ENCODE measurements at places on chromosomes 3 and 15.

- DNase-seq: no peak
Measured at GRCh38 chr3:131435000-131435399, 53.4 kb downstream of the NUDT16 start.

GRCh38 chr3:58576716-58577115 lies 475 bp downstream of the FAM107A start:
- no peak for DNase-seq

GRCh38 chr3:117059067-117059955 lies 349.7 kb downstream of the TUSC7 start:
- no peak for DNase-seq

GRCh38 chr3:107884719-107885460 lies 205.9 kb downstream of the CD47 start:
- no peak for DNase-seq

DNA sequence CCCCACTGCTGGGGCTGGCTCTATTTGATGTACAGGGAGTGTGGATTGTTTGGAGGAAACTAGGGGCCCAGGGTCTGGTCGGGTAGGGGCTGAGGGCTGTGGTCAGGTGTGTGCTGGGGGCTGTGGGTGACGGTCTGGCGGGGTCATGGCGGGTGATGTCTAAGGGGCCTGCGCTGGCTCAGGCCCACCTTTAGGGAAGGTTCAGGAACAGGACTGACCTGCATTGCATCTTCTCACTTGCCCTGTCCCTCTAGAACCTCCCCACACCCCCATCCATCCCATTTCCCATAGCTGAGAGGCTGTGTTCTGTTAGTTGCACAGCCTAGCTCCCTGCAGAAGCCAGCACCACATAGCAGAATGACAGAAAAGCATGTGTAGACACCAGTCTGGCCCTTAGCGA lies 39.1 kb downstream of the SCN5A start:
- DNase-seq: no peak

DNA sequence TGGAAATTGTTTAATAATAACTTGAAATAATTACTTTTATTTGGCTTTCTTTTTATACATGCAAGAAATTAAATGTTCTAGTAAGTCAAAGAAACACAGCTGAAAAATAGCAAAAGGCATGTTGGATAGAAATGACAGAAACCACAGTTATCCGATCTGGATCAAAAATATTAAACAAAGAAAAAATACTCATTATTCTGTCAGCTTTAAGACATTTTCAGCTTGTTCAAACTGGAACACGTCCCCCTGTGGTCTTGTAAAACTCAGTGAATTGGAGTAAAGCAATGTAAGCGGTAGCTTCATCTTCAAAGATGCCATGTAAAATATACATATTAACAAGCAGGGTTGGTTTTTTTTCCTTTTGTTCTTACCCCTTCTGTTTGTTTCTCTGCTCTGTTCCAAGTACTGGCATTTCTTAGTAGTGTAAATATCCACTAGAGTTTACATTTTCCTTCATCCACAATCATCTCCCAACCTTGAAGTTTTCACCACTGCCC lies 223.4 kb downstream of the IGSF11 start:
- DNase-seq: no peak

- no peak for DNase-seq
Measured at GRCh38 chr3:132222868-132223538, 94.2 kb upstream of the ACP3 start.

GRCh38 chr3:110296885-110297284 lies 774.7 kb upstream of the NECTIN3 start:
- no peak for DNase-seq

GRCh38 chr3:188239577-188239976 lies 85.6 kb downstream of the LPP start:
- no peak for DNase-seq

DNA sequence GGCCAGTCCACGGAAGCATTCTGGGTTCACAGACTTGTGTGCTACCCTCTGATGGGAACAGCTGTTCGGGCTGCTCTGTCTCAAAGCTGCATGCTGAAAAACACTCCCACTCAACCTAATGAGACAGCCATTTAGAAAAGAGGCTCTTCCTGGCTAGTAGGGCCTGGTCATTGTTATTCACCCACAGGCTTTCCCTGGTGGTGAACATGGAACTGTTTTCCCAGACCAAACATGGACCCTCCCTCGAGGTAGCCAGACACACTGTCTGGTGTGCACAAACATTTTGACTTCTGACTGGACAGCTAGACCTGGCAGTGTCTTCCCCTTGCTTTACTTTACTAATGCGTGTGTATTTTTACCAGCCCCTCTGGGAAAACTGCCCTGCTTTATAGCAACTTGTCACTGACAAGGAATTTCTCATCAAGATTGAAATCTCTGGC lies 39.0 kb downstream of the MECOM start:
- no peak for DNase-seq

- no peak for DNase-seq
Measured at GRCh38 chr3:136311968-136312367, 61.8 kb downstream of the PCCB start.

- DNase-seq: no peak
Measured at GRCh38 chr15:67174864-67175573, 79.4 kb downstream of the AAGAB start.

GRCh38 chr3:84442533-84442932 lies 516.3 kb upstream of the CADM2 start:
- DNase-seq: no peak

GRCh38 chr3:134029256-134029733 lies 430 bp downstream of the SLCO2A1 start:
- no peak for DNase-seq

DNA sequence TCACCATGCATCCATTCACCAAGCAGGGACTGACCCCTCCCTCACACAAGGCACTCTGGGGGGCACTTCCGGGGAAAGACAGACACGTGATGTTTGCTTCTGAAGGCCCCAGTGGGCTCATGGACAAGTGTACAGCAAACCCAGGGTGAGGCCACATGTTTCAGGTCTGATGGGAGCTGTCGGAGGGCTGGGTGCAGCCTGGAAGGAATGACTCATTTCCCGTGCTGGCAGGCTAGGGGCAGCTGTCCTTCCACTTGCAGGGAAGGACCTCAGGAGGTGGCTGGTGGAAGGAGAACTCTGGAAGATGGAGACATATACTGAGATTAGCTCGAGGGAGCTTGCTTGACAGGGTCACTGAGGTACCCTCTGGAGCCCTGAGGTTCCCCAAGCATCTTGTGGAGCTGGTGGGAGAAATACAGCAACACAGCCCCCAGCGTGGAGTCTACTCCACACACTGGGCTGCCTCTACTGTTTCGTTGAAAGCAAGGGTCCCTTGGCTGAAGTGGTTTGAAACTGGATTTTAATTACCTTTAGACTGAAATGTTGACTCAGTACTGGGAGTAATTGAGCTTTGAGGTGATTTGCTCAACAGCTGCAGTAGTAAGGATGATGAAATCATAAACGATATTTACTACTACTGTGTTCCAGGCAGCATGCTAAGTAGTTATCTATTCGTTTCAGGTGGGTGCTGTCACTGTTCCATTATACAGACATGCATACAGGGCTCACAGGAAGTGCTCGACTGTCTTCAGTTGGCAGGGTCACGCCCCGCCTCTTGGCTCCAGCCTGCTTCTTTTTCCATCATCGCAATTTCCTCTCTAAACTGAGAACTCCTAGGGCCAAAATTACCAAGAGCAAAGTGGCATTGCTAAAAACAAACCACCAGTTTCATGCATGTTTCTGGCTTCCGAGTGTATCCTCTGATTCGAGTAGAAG lies 230.4 kb downstream of the ADAMTS17 start:
- DNase-seq: no peak

GRCh38 chr15:96323319-96324145 lies 7.0 kb upstream of the NR2F2 start:
- DNase-seq: no peak

- no peak for DNase-seq
Measured at GRCh38 chr3:156344215-156344614, 210.7 kb downstream of the SSR3 start.

DNA sequence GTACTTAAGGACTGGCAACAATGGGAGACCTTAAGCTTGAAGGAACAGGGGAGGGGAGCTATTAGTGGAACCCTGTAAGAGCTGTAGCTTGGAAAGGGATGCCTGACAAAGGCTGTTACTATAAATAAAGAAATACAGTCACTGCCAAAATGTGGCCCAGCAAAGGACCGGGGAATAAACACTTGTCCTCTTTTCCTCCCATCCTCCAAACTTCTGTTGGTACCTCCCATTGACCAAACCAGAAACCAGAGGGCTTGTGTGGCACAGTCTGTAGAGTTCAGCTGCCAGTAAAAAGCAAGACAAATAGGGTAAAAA lies 25.1 kb upstream of the TCF12 start:
- DNase-seq: no peak

DNA sequence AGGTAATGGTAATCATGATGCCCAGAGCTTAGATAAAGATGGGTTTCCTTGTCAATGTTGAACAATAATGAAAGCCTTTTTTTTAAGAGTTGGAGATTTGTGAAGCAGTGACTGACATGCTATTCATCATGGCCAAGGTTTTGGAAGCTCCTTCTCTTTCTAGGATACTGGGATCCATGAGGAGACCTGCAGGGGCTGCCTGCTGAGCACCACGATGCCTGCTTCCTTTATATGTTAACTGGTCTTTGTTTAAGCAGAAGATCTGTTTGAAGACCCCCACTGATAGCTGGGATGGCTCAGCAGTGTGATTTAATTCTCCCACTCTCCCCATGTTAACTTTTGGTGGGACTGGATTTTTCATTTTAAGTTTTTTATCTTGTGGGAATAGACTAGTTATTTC lies 15.8 kb downstream of the RBP1 start:
- DNase-seq: no peak

GRCh38 chr3:9826815-9827573 lies 16.8 kb downstream of the RPUSD3 start:
- no peak for DNase-seq

DNA sequence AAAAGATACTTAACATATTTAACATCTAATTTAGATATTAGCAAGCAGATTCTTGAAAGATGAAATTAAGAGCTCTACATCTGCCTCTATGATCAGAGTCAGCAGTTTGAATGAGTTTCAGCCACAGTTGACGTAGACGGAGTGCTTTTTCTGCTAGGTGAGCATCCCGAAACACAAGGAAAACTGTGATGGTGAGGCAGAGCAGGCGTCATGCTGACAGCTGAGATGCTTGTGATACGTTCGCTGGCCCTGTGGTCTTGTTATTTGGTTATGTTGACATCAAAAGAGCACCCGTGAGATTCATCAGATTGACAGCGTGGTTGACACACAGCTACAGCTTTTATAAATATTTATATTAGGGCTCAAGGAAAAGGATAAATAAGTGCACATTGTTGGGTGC lies 19.6 kb upstream of the GOLGA8B start:
- DNase-seq: no peak

GRCh38 chr15:39869254-39869653 lies 50.8 kb downstream of the GPR176 start:
- DNase-seq: no peak

DNA sequence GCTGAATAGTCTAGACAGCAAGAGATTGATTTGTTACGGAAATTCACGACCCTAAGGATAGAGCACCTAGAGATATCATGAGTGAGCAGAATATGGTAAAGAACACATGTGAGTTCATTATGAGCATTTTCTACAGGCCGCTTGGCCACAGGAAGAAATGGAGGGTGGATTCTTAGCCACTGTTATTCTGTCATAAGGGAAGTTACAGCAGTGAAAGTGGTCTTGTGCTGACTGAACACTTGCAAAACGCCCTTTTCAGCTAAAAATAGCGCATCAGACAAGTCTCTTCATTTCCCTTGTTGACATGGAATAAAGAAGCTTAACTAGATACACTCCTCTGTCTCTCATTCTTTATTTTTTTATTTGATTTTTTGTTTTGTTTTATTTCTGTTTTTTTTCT lies 19.8 kb downstream of the DGKG start:
- no peak for DNase-seq
